Stimulated activated CD4-positive, alpha-beta T cell treated with anti-CD3 and anti-CD28 coated beads, Interleukin-1b, Interleukin-23, amount 100 ng/mL, for 1 hour (primary cell): ENCODE measurements at places on chromosomes 5 and 9.

GRCh38 chr5:127844581-127845021 is 141.4 kb downstream of the CCDC192 start:
- DNase-seq, result no peak

GRCh38 chr5:53089481-53089991 is 20.0 kb downstream of the MOCS2 start:
- no peak for DNase-seq

DNA sequence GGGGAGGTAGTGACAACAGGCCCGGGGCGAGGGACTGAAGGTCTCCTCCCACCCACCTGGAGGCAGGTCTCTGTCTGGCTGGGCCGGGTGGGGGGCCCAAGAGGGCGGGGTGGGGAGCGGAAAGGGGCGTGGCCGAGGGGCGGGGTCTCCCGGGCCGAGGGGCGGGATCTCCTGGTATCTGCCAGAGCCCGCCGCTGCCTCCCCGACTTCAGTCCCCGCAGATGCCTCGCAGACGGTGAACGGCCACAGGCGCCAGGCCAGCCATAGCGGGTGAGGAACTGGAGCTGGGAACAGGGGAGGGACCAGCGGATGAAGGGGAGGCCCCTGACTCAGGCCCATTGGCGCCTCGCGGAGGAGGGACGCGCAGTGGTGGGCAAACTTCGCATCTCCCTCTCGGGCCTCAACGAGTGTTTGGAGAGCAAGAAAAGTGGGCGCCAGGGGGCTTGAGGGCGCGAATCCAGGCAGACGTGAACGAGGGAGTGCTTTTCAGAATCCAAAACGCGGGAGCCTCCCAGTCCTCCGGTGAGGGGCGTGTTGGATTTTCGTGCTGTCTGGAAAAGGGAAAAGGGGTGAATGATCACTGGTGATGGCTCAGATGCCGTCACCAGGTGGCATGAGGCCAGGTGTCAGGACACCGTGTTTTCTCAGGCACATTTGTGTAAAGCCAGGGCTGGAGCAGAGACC is at the start of gene ADGRD2:
Gene ADGRD2 (plus strand): TSS at position 211 of the 684 bp plus-strand sequence. CDS start 1,216 bp downstream, outside the sequence.
- no peak for DNase-seq

GRCh38 chr5:146995878-146996277 is 117.3 kb upstream of the PPP2R2B start:
- no peak for DNase-seq

GRCh38 chr5:163963881-163964280 is 458.5 kb downstream of the MAT2B start:
- no peak for DNase-seq

- DNase-seq, result no peak
These were observed 62.4 kb downstream of the ZNF462 start for GRCh38 chr9:106925392-106925791.

DNA sequence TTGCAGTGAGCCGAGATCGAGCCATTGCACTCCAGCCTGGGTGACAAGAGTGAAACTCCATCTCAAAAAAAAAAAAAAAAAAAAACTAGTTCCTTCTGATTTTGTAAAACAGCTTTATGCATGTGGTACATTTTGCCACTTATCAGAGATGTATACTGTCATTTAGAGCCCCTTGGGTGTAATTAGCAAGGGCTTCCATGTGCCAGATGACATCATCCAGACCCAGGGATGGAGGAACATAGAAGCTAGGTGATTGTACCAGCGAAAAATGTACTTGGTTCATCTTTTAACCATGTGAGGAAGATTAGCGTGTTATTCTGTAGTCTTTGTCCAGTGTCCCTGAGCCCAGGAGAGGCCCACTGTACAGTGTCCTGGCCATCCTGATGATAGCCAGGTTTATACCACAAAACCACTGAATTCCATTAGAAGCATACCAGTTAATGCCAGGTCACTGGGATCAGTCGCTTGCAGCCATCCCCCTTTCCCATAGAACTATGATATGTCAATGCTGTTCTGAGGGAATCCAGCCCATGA is 239.3 kb upstream of the SGCD start:
- no peak for DNase-seq

GRCh38 chr9:135199489-135199888 is 112.0 kb downstream of the OLFM1 start:
- no peak for DNase-seq

DNA sequence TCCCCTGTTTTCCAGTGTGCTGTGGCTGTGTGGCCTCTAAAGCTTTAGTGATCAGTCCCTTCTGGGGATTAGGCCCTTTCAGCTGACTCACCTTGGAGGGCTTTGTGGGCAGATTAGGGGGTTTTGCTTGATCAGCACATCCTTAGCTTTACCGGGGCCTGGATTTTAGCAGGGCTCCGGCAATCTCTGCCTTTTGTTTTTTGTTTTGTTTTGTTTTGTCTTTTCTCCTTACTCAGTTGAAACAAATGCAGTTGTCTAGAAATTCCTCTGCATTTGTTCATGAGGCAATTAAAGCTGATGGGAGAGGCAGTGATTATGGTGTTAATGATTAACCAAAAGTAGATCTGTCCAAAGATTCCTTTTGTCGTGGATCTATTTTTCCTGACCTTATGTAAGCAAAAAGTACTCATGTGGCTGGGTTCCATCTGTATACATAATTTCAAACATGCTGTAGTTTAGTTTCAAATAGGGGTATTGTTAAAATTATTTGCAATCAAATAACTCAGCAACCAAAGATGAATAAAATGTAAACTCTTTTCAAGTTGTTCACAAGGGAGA is 5.2 kb upstream of the TDRD7 start:
- DNase-seq, result no peak

DNA sequence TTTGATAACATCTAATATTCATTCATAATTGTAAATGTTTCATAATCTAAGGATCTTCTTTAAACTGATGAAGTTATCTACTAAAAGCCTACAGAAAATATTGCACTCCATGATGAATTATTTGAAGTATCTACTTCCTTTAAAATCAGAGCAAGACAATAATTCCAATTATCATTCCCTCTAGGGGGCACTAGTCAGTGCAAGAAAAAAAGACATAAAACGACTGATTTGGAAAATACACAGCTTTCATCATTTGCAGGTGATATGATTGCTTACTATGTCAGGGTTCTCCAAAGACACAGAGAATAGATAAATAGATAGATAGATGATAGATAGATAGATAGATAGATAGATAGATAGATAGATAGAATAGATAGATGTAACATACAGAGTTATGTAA is 13.5 kb upstream of the GRM6 start:
- no peak for DNase-seq

DNA sequence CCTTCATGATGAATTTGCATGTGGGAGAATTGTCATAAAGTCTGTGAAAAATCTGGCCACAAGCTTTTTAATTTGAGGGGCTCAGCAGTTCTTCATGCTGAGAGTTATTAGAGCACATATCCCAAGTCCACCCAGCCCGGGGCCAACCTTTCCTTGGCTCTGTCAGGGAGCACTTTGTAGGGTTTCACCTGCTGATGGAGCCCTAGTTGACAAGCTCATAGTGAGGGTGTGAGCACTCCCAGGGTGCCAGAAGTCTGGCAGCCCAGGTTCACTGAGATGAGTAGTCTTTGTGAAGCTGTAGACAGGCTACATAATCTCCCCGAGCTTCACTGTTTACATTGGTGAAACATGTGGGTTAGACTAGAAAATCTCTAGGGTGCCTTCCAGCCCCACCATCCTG is 97.2 kb upstream of the NREP start:
- no peak for DNase-seq

DNA sequence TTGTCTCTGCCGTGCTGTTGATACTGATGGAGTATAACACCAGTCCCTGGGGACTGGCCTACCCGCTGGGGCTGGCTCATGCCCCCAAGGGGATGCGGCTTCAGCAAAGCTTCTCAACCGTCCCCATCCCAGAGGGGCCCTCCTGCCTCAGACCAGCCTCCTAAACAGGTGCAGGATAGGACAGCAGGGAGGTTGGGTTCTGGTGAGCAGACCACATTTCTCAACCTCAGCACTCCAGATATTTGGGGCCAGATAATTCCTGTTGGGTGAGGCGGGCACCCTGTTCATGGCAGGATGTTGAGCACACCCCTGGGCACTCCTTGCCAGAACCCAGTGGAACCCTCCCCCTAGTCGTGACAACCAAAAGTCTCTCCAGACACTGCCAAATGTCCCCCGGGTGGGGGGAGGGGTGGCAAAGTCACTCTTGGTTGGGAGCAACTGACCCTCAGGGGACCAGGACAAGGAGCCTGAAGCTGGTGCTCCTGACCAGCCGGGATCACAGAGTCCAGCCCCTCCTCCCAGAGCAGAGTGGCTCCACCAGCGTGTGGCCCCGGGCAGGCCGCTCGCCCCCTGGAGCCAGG is 107.8 kb downstream of the ZNF354C start:
- no peak for DNase-seq

- DNase-seq, result no peak
These were observed 32.1 kb upstream of the CLPTM1L start for GRCh38 chr5:1376981-1377380.

DNA sequence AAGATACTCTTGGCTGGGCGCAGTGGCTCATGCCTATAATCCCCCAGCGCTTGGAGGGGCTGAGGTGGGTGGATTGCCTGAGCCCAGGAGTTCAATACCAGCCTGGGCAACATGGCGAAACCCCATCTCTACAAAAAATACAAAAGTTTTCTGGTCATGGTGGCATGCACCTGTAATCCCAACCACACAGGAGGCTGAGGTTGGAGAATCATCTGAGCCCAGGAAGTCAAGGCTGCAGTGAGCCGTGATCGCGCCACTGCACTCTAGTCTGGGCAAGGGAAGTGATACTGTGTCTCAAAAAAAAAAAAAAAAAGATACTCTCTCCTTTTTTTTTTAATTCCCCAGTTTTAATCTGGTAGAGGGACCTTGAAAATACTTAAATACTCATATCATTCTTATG is 15.0 kb downstream of the ANKRD33B start:
- DNase-seq, result no peak

- no peak for DNase-seq
These were observed 33.2 kb downstream of the YTHDC2 start for GRCh38 chr5:113546703-113547183.

DNA sequence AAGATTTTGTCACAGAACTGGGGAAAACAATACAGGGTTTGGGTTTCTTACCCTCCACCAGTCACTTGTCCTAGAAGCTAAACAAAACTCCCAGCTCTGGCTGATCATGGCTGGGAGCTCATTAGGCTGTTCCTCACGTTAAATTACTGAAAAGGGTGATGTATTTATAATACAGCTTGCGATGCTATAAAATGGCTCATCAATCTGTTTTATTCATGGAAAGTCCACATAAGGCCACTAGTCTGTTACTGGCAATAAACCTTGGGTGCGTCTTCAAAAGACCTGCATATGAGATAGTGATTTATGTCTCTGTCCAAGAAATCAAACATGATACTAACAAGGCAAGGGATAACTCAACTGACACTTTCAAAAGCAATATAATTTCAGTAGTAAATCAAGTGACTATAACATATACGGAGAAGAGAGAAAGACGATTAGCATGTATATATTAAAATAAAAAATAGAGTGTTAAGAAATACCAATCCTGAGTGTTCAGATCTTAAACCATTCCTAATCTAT is 219.0 kb downstream of the BNC2 start:
- DNase-seq, result no peak

DNA sequence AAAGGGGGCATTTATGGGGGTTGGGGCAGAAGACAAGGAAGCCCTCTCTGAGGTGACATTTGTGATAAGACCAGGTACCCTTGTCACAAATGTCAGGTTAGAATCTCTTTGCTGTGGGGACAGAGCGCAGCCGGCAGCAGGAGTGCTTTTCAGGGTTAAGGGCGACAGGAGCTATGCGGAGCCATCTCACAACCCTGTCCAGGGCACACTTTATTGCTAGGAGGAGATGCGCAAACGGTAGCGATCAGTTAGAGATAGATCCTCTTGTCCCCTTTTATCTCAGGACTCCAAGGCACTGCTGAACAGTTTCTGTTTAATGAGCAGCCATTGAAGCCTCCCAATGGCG is 438 bp upstream of the LAMC3 start:
- DNase-seq, result no peak

DNA sequence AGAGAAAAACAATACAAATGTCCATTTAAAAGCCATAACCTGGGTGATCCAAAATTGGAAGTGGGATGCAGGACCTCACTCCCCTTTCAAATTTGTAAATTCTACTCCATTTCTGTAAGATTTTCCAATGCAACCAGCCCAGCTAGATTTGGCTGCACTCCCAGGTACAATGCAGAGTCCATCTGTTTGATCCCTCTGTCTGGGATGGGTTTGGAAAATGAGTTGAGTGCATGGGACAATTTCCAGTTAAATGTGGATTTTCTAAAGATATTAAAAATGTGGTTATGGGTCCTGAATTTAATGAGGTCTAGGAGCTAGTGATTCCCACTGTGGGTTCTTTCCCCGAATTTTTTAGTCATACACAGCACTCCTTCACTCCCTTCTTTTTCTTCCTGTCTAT is 104.0 kb upstream of the ATP10B start:
- no peak for DNase-seq

DNA sequence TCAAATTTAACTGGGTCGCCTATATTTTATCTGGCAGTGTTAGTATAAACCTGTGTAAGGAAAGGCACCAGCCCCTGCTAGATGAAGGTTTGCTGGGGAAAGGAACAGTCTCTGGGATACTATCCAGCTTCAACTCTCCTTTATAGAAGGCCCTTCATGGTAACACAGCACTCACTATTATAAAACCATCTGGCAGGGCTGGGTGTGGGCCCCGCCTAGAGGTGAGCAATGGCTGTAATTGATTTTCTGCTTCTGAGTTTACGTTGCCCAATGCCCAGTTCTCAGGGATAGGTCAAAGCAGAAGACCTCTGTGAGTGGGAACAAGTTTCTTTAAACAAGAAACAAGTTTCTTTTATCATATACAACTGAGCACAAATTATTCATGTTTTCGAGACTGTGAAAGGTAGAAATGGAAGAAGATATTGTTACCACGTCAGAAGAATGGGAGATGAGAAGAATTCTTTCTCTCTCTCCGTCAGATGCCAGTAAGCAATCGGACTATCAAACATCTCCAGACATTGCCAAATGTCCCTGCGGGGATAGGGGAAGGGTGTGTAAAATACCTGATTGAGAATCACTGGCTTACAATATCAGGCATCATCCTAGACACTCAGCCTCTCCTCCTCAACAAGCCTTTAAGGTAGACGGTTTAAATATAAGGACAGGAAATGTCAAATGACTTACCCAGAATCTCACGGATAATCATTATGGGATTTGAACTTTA is 205.9 kb downstream of the PDZD2 start:
- DNase-seq, result no peak

DNA sequence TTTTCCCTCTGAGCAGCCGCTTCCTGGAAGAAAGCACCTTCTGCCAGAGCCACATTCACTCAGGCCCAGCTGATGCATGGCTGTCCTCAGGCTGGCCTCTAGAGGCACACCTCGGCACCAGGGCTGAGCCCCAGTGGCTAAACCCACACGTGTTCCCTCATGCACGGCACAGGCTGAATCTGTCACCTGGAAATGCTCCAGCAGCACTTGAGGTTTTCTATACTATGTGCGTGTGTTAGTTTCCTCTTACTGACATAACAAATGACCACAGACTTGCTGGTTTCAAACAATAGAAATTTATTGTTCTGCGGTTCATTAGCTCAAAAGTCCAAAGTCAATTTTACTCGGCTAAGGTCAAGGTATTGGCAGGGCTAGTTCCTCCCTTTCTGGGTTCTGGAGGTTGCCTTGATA is 141.4 kb downstream of the LRRC70 start:
- no peak for DNase-seq
